Stimulated activated CD4-positive, alpha-beta T cell treated with anti-CD3 and anti-CD28 coated beads, Interleukin-1b, Interleukin-23, amount 100 ng/mL, for 1 hour (primary cell): ENCODE measurements at places on chromosomes 3 and 15.

GRCh38 chr3:48711727-48712126 is 5.3 kb downstream of the IP6K2 start:
- no peak for DNase-seq

GRCh38 chr15:89319678-89320077 is 14.9 kb downstream of the POLG start:
- no peak for DNase-seq

DNA sequence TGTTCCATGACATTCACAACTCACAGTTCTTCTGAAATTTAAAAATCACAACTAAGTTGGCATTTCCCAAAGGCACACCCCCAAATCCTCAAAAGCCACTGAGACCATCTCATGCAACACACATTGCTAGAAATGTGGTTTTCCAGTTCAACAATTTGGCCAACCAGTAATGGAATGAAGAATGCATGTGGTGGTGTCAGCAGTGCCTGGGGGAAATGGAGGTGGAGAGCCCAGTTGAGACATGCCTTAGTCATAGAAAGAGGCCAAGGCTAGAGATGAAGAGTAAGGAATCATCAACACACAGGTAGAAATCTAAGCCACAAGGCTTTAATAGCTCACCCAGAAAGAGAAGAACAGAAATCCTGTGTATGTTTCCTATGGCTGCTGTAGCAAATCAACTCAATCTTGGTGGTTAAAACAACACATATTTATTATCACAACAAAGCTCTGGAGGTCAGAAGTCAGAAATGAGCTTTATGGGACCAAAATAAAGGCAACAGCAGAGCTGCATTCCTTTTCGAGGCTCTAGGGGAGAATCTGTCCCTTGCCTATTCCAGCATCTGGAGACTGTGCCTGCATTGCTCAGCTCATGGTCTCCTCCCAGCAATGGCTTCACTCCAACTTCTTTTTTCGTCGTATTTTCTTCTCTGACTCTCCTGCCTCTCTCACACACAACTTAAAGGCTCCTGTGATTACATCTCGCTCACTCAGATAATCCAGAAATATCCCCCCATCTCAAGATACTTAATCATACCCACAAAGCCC is 54.0 kb downstream of the SNTN start:
- DNase-seq: no peak

DNA sequence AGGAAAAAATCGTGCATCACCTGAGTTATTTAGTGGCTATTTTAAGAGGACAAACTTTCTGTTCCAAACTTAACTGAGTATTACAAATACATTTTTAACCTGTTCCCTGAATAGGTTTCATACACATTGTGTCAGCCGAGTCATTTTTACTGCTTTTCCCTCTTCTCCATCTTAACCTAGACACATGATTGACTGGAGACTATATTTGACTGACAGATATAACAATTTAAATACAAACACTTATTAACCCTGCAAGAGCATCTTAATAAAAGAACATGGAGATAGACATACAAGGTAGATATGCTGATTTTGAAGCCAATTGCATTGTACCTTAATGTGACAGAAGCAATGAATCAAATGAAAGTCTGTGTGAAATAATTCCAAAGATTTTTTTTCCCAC is 810.5 kb upstream of the ARPP21 start:
- no peak for DNase-seq

DNA sequence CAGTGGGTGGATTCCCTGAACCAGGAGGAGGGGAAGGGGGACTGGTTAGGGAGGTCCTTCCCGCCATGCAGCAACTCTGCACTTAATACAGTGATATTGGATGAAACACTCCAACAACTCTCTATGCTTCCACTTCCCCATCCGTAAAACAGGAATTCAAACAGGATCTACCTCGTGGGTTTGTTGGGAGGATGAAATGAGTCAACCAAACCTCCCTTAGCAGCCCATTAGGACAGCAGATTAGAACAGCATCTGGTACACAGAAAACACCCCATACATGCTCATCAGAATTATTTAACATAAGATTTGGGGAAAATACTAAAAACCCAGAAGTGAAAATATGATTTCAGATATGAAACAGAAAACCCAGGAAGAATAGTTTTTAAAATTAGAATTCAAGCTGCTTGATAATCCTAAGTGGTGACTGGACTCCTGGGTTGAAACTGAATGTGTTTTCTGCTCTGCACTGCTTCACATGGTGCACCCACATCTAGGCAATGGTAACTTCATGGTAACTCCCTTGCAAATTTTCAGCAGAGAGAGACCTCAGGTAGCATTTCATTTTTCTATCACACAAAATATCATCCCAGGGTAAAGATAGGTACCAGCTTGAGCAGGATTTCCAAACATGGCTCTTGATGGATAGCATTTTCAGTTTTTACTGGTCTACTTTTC is 326.8 kb upstream of the FRG2C start:
- DNase-seq: no peak

- DNase-seq: no peak
Measured at GRCh38 chr3:198112031-198112430, 152.0 kb downstream of the LMLN start.

GRCh38 chr15:42528970-42529369 is 19.6 kb downstream of the LRRC57 start:
- no peak for DNase-seq

DNA sequence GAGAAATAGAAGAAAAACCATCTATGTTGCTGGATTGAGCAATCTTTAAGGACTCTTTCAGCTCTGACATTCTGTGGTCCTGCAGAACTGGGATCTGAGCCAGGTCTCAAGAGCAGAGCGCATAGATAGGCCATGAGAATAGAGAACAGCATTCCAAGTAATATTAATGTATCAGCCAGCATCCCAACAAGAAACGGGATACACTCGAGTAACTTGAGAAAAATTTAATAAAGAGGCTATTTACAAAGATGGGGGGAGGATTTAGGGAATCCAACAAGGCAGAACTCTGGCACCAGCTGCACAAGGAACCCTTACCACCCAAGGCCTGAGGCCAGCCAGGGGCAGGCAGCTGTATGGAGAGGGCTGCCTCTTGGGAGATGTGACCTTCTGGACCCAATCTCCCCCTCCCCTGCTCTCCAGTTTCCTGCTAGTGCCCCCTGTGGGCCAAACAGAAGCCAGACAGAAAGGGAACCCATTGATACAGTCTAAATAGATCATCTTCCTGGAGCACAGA is 8.2 kb downstream of the TMOD2 start:
- no peak for DNase-seq

DNA sequence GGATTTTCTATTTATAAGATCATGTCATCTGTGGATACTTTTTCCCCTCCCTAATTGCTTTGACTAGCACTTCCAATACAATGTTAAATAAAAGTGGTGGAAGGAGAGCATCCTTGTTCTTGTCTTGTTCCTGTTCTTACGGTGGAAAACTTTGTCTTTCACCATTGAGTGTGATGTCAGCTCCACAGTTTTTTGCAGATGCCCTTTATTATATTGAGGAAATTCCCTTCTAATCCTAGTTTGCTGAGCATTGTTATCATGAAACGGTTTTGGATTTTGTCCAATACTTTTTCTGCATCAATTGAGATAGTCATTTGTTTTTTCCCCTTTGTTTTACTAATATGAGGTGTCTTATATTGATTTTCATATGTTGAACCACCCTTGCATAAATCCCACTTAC is 19.9 kb upstream of the IL20RB start:
- DNase-seq: no peak

DNA sequence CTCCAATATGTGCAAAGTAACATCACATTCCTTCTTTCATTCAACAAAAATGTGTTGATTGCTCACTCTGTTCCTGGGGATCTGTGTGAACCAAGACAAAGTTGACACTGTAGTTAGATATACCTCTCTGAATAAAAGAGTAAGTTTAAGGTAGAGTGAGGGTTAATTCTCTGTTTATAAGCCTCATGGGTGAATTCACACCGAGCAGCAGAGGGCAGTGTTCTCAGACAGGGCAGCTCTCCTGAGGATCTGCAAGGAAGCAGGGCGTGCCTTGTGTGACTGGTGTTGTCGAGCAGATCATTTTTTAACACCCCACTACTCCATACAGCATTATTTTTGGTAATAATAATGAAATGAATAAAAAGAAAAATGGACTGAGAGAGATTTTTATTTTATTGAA is 34.4 kb downstream of the PAQR9 start:
- no peak for DNase-seq

- DNase-seq: no peak
Measured at GRCh38 chr3:116265976-116266584, 179.2 kb downstream of the LSAMP start.

GRCh38 chr15:70406617-70407335 is 309.1 kb upstream of the TLE3 start:
- DNase-seq: no peak
